Gastroesophageal sphincter (tissue), 4 donors: ENCODE measurements at places on chromosomes 12 and 14.

GRCh38 chr14:50677527-50678063 lies 9.5 kb upstream of the SAV1 start:
- ATAC-seq = no peak

- no peak for ATAC-seq
These were observed 217.8 kb downstream of the KIF26A start for GRCh38 chr14:104356020-104356737.

- peak; percentile 43 for ATAC-seq
These were observed 60.2 kb downstream of the PLXNC1 start for GRCh38 chr12:94208622-94208966.

DNA sequence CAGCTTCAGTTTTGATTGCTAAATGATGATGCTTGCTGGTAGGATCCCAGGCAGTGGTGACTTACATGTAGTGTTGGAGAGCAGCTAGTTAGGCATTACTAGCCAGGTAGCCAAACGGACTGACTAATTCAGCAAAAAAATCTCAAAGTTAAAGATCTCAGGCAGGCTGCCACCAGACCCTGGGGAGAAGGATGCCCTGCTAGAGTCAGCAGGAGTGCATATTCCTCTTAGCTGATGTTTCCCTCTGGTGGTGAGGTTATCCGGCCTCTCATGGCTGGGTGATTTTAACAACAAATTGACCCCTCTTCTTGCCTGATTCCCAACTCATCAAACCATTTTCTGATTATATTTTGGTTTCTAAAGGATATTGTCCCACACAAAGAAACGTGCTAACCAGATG lies 2.8 kb downstream of the EFS start:
- ATAC-seq = no peak

DNA sequence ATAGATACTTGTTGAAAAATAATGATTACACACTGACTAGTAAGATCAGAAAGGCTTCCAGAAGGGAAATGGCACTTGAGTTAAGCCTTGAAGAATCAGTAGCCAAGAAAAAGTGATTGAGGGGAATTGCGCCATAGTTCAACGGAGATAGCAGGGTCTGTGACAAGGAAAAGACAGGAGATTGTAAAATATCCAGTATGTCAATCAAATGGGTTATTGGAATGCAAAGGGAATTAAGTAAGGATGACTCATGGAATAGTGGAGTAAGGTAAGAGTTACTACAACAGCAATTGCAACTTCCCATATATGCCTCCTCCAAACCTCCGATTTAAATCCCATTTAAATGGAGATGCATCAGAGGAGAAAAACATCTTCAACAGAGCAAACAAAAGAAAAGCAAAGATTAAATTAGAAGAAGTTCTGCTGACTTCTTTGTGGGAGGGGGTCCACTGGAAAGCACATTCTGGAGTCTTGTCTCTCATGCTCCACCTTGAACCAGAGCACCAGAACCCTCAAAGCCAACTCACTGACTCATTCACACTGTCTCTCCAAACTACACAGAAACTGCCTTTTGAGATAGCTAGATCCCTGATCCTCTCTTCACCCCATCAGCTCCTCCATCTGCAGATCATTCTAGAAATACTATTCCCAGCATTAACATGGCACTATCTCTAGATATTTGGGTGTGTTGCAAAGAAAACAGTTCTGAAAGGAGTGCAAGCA lies 138.2 kb downstream of the NUAK1 start:
- ATAC-seq = no peak

DNA sequence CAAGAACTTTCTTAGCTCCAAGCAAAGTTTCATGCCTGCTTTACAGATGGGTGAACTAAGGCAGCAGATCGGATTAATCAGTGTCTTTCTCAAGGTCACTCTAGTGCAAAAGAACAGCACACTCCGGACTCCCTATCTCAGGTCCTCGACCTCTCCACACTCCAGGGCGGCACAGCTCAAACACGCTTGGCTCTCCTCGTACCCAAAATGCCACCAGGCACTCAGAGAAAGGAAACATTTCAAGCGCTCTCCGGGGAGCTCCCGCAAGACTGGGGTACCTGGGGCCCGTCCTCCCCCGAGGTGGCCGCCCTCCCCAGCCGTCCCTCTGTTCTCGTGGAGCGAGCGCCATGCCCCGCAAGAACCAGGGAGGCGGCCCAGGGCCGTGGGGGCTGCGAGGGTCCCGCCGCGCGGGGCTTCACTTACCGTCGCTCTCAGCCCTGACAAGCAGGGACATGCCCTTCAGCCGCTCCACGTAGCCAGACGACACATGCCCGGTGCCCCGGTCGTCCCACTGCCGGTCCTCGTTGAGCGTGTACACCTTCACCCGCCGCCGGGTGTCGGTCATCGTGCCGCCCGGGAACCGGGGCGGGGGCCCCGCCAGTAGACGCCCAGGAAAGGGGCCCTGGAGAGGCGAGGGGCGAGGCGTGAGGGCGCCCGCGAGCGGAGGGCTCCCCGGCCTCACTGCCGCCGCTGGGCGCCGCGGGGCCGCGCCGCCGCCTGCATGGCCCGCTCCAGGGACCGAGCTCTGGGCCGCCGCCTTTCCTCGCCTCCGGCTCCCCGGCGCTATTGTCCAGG lies 830 bp downstream of the PPP4R3A start:
- no peak for ATAC-seq

GRCh38 chr12:19158923-19159322 lies 29.4 kb downstream of the PLEKHA5 start:
- ATAC-seq = peak; percentile 53

DNA sequence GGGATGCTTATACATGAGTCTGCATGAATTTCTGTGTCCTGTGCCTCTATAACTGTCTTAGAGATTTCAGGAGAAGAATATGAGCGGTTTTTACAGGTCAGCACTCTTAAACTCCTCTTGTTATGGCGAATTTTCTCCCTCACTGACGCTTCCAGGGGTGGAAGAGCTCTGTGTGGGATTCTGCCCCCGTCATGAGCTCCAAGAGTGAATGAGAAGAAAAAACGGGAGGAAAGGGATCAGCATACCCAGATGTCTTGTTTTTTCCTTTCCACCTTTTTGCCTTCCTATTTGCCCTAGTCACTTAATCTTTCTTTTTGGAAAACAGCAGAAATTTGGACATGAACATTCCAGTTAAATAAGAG lies 651 bp downstream of the PFKM start:
- ATAC-seq = peak; percentile 10

DNA sequence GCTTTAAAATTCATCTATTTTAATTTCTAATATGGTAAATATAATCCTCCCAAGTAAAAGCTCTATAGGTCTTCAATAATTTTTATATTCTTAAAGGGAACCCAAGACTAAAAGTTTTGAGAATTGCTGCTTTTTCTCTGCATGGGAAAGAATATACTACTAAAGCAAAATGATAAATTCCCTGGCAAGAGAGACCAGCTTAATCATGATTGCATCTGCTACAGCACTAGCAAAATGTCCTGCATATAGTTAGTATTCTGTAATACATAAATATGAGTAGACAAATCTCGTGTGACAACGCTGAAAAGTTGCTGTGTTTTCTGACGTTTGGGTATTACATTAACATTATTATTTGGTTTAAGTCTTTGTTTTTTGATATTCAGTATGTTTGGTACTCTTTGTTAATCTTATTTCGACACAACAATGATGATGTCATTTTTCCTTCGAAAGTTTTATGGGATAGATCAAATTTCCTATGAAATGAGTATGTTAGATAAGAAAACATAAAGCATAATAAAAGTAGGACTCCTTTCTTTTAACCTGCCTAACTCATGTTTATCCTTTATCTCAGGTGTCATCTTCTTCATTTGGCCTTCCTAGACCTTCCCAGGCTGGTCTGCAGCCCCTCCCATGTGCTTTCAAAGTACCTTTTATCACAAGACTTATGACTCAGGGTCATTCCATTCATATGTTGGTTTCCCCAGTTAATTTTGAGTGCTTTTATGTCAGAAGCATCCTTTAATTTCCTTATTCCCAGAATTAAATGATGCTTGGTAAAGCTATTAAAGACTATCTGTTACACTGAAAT lies 321.9 kb downstream of the RAD51B start:
- ATAC-seq = no peak

DNA sequence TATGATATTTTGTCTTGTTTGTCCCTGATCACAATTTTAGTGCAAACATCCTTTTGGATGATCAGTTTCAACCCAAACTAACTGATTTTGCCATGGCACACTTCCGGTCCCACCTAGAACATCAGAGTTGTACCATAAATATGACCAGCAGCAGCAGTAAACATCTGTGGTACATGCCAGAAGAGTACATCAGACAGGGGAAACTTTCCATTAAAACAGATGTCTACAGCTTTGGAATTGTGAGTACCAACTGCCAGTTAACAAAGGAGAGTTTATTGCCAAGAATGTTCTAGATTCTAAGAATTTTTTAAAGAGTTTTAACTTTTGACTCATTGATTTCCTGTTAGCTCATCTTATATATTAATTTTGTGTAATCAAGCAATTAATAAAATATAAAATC lies 55.4 kb downstream of the IRAK3 start:
- no peak for ATAC-seq

DNA sequence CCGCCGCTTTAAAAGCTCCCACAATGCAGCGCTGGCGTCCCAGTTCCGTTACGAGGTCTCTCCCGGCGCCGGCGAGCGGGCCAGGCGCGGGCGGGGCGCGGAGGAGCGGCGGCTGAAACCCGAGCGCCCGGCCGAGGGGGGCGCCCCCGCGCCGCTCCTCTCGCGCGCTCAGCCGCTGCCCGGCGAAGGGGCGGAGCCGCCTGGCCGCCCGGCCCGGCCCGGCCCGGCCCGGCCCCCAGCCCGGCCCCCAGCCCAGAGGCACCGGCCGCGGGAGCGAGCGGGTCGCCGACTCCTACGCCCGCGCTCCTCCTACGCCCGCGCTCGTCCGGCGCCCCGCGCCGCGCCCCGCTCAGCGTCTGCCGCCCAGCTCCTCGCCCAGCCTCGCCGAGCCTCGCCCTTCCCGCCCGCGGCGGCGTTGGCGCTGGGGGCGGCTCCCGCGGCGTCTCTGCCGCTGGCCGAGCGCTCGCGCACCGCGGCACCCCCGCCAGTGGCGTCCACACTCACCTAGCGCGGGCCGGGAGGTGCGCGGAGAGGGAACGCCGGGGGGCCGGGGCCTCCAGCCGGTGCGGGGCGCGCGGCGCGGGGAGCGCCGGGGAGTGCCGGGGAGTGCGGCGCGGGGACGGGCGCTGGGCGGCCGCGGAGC lies at the start of gene RASSF8:
Gene RASSF8, plus strand, starts transcription at position 255 of the 643 bp plus-strand sequence. CDS start 96,662 bp downstream, outside the sequence.
- peak; percentile 93 for ATAC-seq

GRCh38 chr14:68145036-68145435 lies 325.5 kb downstream of the RAD51B start:
- no peak for ATAC-seq

DNA sequence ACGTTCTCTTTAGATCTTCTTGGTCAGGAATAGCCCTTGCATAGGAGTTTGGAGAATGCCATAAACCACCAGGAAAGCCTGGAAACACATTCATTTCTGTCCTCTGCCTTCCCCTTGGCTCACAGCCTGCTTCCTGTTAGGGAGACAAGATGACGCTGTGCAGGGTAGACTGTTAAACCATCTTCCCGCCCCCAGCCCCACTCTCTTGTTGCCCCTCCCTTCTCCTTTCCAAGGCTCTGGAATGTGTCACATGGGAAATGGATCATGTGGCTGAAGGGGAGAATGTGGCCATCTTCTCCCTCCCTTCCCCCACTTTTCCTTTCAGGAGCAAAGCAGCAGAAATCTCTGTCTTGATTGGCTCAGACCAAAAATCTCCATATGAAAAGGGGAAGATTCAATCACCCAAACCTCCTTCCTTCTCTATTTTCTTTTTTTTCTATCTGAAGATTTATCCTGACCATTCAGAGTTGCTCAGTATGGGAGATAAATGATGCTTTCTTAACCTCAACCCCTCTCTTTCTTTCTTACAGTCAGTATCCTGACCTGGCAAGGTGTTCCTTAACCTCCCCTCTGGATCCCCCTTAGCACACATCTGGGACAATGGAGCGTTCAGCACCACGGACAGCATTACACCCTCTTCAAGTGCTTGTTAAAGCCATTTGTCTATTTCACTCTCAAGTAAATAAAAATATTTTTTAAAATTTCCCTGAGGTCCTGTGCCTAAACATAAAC lies 11.4 kb downstream of the GPR19 start:
- no peak for ATAC-seq

GRCh38 chr14:41960281-41960680 lies 353.6 kb downstream of the LRFN5 start:
- ATAC-seq = no peak

DNA sequence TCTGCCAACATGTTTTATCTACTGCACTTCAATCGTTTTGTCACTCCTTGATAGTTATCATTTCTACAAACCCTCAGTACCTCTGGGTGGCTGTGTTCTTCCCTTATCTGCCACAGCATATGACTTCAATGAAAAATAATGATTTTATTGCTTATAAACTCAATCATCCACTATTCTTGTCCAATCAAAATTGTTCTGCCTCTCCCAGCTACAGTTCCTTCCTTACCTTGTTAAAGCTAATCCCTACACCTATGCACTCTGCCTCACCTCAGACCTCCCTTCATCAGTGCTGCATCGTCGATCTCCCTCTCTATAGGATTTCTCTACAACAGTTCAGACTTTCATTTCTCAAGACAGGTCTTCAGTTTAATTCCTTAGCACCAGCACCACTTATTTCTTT lies 58.8 kb downstream of the ERGIC2 start:
- ATAC-seq = no peak

DNA sequence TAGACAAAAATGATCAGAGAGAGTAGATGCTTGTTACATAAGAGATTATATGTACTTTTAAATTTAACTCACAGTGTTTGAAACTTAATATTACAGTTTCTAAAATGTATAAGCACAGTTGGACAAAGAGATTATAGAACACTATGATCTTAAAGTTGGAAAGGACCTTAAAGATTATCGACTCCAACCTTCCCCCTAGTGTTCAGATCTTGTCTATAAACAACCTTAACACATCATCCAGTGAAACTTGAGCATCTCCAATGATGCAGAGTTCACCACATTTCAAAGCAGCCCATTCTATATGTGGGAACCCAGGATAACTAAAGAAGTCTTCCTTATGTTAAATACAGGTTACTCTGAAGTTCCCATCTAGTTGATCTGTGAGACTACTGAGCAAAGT lies 480.8 kb downstream of the RMST start:
- ATAC-seq = no peak

- ATAC-seq = no peak
These were observed 103.8 kb downstream of the TBX5 start for GRCh38 chr12:114302117-114302516.

DNA sequence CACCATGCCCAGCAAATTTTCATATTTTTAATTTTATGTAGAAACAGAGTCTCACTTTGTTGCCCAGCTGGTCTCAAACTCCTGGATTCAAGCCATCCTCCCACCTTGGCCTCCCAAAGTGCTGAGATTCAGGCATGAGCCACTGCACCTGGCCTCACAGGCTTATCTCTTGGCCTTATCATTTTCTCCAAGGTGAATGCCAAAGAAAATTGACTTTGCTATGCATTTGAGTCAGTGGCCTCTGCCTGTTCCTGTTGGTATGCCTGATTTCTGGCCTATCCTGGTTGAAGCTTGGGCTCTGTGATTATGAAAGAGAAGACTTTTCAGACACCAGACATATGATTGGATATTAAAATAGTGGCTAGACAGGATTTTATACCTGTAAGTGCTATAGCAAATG lies 34.2 kb downstream of the MANSC1 start:
- no peak for ATAC-seq
